ENCODE measurements at places on chromosomes 1 and 21.

DNA sequence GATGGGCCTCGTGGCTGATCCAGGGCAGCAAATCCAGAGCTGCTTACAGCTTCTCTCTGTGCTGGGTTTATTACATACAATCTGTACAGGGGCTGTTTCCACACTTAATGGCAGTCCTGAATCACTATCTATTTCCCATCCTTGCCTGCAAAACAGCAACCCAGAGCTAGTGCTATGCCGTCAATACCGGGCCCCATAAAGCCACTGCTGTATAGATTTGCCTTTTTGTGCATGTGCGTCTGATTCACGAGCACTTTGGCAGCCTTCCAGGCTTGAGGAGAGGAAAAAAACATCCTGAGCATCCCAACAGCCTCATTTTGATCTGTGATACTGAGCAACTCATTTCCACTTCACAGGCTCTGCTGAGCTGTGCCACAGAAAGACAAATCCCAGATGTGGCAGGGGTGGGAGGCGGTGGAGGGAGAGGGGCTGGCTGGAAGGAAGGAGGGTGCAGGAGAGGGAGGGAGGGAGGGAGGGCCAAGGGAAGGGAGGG, 65.2 kb upstream of the TARBP1 start:
- H3K36me3 ChIP-seq: no peaks in the 10 kb centered on the region
- no peak overlapping the region for H3K4me3 ChIP-seq
- peak; percentile 44 for DNase-seq

GRCh38 chr1:10754568-10755329, 41.7 kb downstream of the CASZ1 start:
- no peak overlapping the region for H3K27ac ChIP-seq
- H3K4me3 ChIP-seq: no peak overlapping the region
- DNase-seq: no peak
- no peaks in the 10 kb centered on the region for H3K27me3 ChIP-seq
- no peaks in the 10 kb centered on the region for H3K4me1 ChIP-seq

- H3K4me1 ChIP-seq: no peaks in the 10 kb centered on the region
- DNase-seq: no peak
- no peaks in the 10 kb centered on the region for H3K36me3 ChIP-seq
- H3K4me3 ChIP-seq: no peak overlapping the region
- no peaks in the 10 kb centered on the region for H3K27me3 ChIP-seq
Measured at GRCh38 chr1:29743264-29743663, 506.9 kb downstream of the PTPRU start.

DNA sequence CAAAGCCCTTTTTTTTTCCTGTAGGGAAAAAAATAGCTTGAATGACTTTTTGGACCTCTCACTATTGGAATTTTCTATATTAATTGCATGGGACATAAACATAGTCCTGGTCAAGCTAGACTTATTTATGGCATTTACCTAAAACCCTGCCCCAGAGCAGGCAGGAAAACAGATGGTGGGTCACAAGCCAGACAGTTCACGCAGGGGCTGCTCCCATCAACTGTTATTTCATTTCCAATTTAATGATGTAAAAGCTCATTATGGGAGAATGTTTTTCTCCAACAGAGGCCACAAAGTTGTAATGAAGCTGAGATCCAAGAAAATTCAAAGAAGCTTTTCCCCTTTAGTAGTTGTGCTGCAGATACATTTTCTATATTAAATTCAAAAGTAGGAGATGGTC, 99.2 kb downstream of the SGIP1 start:
- no peak for DNase-seq
- no peak overlapping the region for H3K27ac ChIP-seq
- H3K36me3 ChIP-seq: no peaks in the 10 kb centered on the region
- no peaks in the 10 kb centered on the region for H3K27me3 ChIP-seq
- H3K4me1 ChIP-seq: no peaks in the 10 kb centered on the region
- H3K4me3 ChIP-seq: no peak overlapping the region

DNA sequence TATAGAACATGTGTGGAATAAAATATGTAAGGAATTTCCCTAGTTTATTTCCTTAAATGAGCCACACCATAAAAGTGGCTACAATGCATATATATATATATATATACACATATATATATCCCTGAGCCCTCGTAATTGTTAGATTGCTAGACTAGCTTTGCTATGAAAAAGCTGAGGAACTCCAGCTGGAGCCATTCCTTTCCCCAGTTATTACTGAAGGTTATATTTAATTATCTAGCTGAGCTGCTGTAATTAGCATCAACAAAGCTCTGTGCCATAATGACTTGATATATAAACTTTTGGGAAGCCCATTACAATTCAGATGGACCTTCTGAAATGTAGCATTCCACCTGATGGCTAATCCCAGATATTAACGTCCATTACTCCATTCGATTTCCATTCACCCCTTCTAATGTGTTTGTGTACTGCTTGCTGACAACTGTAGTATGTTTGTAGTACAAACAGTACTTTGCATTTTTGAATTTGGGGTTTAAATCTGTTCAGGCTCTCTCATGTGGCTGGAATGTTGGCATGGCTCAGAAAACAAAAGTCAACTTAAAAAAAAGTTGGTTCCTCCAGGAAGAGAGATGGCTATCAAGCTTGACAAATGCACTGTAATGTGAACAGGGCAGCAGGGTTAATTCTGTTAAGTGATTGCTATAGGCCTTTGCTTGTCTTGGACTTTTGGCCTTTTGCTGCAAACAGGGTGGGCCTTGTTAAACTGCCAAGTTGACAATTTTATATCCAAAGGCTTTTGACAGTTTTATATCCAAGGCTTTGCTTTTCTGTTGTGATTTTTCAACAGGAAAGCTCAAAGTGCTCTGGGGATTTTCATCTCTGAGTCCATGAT, 170.0 kb downstream of the LTN1 start:
- no peaks in the 10 kb centered on the region for H3K27me3 ChIP-seq
- no peak overlapping the region for H3K4me3 ChIP-seq
- peaks cover 15% of the 10 kb centered on the region for H3K4me1 ChIP-seq
- DNase-seq: no peak
- peak overlapping the region; percentile 93 for H3K27ac ChIP-seq
- H3K36me3 ChIP-seq: no peaks in the 10 kb centered on the region

DNA sequence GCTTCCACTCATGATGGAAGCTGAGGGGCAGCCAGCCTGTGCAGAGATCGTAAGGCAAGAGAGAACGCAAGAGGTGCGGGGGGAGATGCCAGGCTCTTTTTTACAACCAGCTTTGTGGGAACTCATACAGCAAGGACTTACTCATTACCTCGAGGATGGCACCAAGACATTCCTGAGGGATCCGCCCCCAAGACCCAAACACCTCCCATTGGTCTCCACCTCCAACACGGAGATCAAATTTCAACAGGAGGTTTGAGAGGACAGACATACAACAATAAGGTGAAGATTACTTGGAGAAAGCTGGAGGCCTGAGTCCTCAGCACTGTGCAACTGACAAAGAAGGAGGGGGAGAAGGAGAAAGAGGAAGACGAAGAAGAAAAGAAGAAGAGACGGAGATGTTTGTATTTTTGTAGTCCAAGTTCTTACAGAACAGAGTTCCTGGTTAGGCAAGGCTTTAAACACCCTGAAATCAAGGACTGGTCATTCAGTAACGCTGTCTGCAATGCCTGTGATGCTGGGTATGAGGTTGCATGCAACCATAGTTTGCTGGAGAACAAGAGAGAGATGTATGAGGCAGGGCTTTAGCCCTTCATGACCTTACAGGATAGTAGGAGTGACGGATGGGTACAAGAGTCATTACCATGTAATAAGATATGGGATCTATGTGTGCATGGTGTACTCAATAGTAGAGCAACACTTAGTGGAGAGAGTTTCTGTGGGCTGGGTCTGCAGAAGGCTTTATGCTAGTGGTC, 19.7 kb upstream of the GALNT2 start:
- H3K27me3 ChIP-seq: no peaks in the 10 kb centered on the region
- no peaks in the 10 kb centered on the region for H3K36me3 ChIP-seq
- peak; percentile 77 for DNase-seq
- no peaks in the 10 kb centered on the region for H3K4me1 ChIP-seq
- no peak overlapping the region for H3K4me3 ChIP-seq
- H3K27ac ChIP-seq: no peak overlapping the region

GRCh38 chr1:85316321-85316720, 39.9 kb upstream of the BCL10 start:
- H3K4me3 ChIP-seq: no peak overlapping the region
- H3K27me3 ChIP-seq: no peaks in the 10 kb centered on the region
- no peaks in the 10 kb centered on the region for H3K36me3 ChIP-seq
- H3K27ac ChIP-seq: no peak overlapping the region

DNA sequence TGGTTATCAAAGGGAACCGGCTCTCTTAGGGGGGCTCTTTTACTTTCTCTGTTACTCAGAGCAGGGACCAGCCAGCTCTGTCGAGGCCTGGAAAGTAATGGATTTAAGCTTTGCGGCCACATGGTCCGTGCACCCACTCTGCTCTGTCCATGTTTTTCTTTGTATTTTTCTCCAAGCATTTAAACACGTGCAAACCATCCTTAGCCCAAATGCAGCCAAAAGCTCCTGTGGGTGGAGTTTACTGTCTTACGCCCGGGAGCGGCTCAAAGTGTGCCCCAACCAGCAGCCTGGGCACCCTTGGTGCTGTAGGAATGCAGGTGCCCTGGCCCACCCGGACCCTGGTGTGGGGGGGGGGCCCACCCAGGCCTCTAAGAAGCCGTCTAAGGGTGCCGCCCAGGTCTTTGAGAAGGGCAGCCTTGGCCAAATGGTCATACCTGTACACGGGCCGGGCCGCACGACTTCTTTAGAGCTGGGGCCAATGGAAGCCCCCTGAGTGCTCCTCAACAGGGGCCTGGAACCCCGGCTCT, 29.2 kb upstream of the POFUT2 start:
- H3K27ac ChIP-seq: no peak overlapping the region
- H3K4me1 ChIP-seq: peaks cover 33% of the 10 kb centered on the region
- no peak overlapping the region for H3K4me3 ChIP-seq
- no peaks in the 10 kb centered on the region for H3K36me3 ChIP-seq
- no peak for DNase-seq
- H3K27me3 ChIP-seq: no peaks in the 10 kb centered on the region

DNA sequence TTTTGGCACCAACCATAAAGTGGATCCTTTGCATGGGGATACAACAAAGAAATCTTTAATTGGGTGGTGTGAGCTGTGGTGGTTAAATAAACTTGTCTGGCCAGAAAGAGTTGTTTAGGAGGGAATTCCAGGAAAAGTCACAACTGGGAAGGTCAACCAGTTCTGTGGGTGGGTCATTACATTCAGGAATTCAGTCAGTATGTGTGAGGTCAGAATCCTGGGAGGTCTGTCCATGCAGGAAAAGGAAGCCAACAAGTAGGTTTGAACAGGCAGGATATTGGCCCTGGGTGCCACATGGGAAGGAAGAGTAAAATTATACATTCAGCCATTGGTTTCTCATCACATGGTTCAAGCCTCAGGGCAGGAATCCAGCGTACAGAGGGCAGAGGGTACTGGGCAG, 162.3 kb upstream of the ADAMTS5 start:
- H3K4me3 ChIP-seq: no peak overlapping the region
- DNase-seq: no peak
- H3K36me3 ChIP-seq: no peaks in the 10 kb centered on the region
- H3K4me1 ChIP-seq: peaks cover 4% of the 10 kb centered on the region
- no peaks in the 10 kb centered on the region for H3K27me3 ChIP-seq

GRCh38 chr1:163774401-163774945, 452.7 kb downstream of the NUF2 start:
- DNase-seq: no peak
- no peaks in the 10 kb centered on the region for H3K4me1 ChIP-seq
- H3K36me3 ChIP-seq: no peaks in the 10 kb centered on the region
- no peak overlapping the region for H3K27ac ChIP-seq

GRCh38 chr1:68180441-68181164, 51.7 kb downstream of the WLS start:
- H3K36me3 ChIP-seq: peaks cover 11% of the 10 kb centered on the region
- no peak for DNase-seq
- H3K27me3 ChIP-seq: no peaks in the 10 kb centered on the region
- no peak overlapping the region for H3K4me3 ChIP-seq
- peaks cover 11% of the 10 kb centered on the region for H3K4me1 ChIP-seq
- H3K27ac ChIP-seq: no peak overlapping the region

DNA sequence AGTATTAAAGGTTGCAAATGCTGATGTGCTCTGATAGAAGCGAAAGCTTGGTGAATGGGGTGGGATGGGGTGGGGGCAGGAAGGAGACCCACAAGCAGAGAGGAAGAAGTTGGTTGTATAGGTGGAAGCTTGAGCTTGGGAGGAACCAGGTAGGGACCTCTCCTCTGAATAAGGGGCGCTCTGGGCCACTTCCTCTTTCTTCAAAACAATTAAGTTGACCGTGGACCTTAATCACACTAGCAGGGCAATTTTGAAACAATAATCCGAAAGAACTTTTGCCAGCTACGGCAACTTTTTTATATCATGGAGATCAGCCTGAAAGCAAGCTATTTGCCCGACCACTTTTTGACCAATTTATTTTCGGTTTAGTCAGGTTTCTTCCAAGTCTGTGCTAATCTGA, 1.9 kb upstream of the DYRK1A start:
- no peak overlapping the region for H3K4me3 ChIP-seq
- no peaks in the 10 kb centered on the region for H3K36me3 ChIP-seq
- H3K4me1 ChIP-seq: no peaks in the 10 kb centered on the region
- H3K27ac ChIP-seq: no peak overlapping the region
- DNase-seq: no peak

DNA sequence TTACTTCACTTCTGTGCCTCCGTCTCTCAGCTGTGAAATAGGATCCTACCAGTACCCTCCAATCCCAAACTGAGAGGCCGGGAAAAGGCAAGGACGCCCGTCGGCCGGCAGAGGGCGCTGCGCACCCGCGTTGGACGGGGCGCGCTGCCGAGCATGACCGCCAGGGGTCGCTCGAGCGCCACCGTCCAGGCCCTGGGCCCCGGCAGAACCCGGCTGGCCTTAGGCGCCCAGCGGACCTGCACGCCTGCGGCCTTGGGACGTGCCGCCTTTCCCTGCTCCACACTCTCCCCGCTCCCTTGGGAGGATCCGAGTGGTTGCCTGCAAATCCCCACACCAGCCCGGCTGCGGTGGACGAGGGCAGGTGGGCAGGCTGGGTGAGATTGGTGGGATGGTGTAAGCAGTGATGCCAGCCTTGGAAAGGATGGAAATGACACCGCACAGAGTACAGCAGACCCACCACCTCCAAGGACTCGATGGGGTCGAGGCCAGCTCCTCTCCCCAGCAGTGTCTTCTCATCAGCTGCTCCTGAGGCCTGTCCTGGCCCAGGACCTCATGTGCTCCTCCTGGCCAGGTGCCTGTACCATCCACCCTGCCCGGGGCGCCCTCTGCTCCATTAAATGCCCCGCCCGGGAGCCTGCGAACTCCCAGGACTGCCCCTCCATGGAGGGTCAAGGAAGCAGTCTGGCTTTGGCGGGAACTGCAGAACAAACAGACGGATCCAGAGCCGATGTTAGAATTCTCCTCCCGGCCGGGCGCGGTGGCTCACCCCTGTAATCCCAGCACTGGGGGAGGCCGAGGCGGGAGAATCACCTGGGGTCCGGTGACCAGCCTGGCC, 47.4 kb upstream of the LBR start:
- H3K36me3 ChIP-seq: no peaks in the 10 kb centered on the region
- H3K4me3 ChIP-seq: no peak overlapping the region
- H3K4me1 ChIP-seq: no peaks in the 10 kb centered on the region
- H3K27me3 ChIP-seq: no peaks in the 10 kb centered on the region

- no peaks in the 10 kb centered on the region for H3K27me3 ChIP-seq
- H3K4me3 ChIP-seq: no peak overlapping the region
- no peak overlapping the region for H3K27ac ChIP-seq
- peaks cover 2% of the 10 kb centered on the region for H3K36me3 ChIP-seq
- no peak for DNase-seq
- H3K4me1 ChIP-seq: no peaks in the 10 kb centered on the region
Measured at GRCh38 chr1:185652348-185652747, 81.8 kb upstream of the HMCN1 start.

- H3K4me1 ChIP-seq: peaks cover 3% of the 10 kb centered on the region
- no peak for DNase-seq
- H3K27me3 ChIP-seq: no peaks in the 10 kb centered on the region
- H3K27ac ChIP-seq: no peak overlapping the region
- H3K36me3 ChIP-seq: no peaks in the 10 kb centered on the region
Measured at GRCh38 chr1:20353836-20354235, 63.2 kb downstream of the VWA5B1 start.

Measured in trophoblast cell (in vitro differentiated cells and primary cell).